ENCODE measurements at places on chromosomes 1 and 21.

- no peak for DNase-seq
Measured at GRCh38 chr1:211910913-211911485, 80.4 kb upstream of the LPGAT1 start.

- DNase-seq: no peak
Measured at GRCh38 chr1:5481889-5482288, 510.3 kb downstream of the NPHP4 start.

DNA sequence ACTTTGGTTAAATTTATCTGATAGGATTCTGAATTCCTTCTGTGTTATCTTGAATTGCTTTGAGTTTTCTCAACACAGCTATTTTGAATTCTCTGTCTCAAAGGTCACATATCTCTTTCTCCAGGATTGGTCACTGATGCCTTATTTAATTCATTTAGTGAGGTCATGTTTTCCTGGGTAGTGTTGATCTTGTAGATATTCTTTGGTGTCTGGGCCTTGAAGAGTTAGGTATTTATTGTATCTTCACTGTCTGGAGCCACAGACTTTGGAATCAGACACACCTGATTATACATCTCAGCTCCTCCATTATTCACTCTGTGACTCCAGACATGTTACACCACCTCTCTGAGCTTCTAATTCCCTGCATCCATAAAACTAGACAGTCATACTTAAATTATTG lies 34.2 kb upstream of the ETS2 start:
- DNase-seq: no peak

- DNase-seq: no peak
Measured at GRCh38 chr1:12163210-12163609, 3.6 kb upstream of the TNFRSF1B start.

DNA sequence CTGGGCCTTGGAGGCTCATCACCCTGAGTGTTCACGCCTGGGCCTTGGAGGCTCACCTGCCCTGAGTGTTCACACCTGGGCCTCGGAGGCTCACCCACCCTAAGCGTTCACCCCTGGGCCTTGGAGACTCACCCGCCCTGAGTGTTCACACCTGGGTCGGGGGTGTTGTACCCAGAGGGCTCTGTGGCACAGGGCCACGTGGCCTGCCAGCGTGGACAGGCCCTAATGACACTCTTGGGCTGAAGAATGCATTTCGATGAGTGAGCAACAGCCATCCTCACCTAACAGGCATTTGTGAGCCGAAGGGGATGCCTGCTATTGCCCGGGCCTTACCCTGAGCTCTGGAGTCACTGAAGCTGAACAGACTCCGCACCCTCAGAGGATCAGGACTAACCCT lies 17.5 kb downstream of the SLC19A1 start:
- no peak for DNase-seq

DNA sequence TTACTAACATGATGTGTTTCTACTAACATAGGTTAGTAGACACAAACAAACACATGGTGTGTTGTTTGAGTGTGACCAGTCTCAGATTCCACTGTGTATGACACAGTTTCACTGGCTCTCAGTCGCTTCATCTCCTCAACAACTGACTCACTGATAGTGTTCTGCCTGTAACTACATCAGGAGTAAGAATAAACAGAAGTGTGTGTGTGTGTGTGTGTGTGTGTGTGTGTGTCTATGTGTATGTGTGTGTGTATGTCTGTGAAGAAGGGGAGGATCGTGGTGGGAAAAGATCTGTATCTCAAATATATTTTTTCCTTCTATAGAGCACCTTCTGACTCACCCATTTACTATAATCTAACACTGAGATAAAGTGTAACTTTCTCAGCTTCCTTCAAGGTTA lies 391.0 kb downstream of the PTPRC start:
- no peak for DNase-seq

- no peak for DNase-seq
Measured at GRCh38 chr1:230169454-230170152, 102.6 kb downstream of the GALNT2 start.

DNA sequence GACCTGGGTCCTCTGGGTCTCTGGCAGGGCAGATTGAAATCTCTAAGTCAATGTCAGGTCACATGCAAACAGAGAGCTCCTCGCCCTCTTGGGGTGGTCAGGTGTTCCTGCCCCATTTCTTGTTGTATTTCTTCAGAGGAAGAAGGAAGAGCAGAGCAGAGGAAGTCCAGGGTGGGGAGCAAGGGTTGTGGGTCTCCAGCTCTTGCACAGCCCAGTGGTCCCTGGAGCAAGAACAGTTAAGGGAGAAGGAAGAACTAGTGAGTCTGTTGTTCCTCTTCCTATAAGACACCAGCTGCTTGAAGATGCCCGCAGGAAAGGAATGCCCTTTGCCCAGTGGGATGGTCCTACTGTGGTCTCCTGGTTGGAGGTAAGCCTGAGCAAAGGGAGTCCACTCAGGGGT lies 26.3 kb downstream of the MYOG start:
- DNase-seq: no peak

- DNase-seq: no peak
Measured at GRCh38 chr1:61332796-61333195, 250.4 kb downstream of the NFIA start.

GRCh38 chr1:40844887-40845878 lies 17.0 kb downstream of the CITED4 start:
- no peak for DNase-seq

GRCh38 chr1:155167166-155168104 lies 5.7 kb downstream of the KRTCAP2 start:
- peak; percentile 97 for DNase-seq

- no peak for DNase-seq
Measured at GRCh38 chr1:203174324-203174985, 1.2 kb downstream of the MYBPH start.

GRCh38 chr1:205258719-205259118 lies 31.0 kb downstream of the TMCC2 start:
- DNase-seq: no peak

DNA sequence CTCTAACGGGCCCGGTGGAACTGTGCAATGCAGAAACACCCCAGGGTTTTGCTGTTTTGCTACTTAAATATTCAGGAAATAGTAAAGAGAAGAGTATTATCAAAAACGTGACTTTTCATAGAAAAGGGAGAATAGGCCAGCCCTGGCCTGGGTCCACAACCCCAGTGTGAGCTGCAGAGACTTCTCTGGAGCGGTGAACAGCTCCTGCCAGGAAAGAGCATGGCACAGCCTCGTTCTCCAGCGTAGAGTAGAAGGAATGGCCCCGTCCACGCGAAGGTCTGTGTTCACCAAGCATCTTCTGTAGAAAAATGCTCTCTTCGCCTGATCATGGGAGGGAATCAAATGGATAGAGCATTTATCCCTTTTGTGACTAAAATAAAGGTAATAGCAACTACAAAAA lies 51.4 kb downstream of the PDE9A start:
- no peak for DNase-seq

DNA sequence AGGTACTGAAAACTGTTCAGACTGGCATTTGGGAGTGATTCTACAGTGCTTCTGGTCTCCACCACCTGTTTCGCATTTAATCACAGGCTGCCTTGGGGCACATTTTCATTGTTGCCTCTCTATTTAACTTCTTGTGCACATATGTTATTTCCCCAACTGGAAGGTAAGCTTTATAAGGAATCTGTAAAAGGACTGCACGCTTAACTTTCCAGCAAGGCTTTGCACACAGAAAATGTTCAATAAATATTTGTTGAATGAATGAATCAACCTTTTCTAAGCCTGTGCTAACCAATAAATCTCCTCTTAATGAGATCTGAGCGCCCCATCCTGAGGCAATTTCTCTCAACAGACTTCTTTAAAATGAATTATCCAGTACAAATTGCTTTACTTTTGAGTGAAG lies 84.3 kb upstream of the ARHGAP29 start:
- DNase-seq: no peak

DNA sequence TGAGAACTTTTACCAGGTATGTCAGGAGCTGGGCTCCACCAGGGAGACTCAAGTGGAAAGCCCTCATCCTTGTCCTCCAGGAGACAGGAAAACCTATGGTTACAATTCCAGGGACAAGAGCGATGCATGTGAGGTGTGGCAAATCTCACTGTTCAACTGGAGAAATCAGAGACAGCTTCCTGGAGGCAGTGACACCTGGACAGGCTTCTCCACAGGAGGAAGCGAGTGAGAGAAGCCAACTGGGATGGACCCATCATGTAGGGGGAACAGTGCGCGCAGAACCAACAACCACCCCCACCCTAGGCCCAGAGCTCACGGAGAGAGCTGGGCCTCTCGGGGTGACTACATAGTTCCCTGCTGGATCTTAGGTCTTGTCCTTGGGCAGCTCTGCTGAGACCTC lies 5.6 kb upstream of the SLX9 start:
- DNase-seq: no peak

GRCh38 chr21:28833182-28833581 lies 159.5 kb downstream of the LTN1 start:
- no peak for DNase-seq

- no peak for DNase-seq
Measured at GRCh38 chr21:22871692-22872091, 1873.5 kb downstream of the NCAM2 start.

DNA sequence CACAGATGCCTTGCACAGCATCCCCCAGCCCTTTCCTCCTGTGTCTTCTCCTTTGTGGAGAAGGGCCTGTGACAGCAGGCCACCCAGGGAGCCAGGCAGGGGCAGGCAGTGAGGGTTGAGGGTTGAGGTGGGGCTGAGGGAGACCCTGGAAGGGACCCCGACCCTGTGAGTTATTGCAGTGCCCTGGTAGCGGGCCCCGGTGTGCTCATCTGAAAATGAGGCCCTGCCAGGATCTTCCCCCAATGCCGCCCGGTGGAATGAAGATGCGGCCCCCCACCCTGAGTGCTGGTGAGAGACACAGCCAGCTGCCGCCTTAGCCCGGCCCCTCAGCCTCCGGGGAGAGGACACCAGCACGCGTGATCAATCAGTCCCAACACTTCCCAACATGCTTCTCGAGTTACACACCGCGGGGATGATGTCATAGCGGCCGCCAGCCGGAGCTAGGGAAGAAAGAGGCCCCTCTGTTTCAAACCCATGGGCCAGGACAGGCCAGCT lies 36.2 kb upstream of the ACTRT2 start:
- DNase-seq: no peak

GRCh38 chr1:234601301-234602017 lies 8.5 kb downstream of the IRF2BP2 start:
- peak; percentile 54 for DNase-seq

GRCh38 chr1:153777648-153778047 lies 2.4 kb downstream of the SLC27A3 start:
- DNase-seq: no peak

DNA sequence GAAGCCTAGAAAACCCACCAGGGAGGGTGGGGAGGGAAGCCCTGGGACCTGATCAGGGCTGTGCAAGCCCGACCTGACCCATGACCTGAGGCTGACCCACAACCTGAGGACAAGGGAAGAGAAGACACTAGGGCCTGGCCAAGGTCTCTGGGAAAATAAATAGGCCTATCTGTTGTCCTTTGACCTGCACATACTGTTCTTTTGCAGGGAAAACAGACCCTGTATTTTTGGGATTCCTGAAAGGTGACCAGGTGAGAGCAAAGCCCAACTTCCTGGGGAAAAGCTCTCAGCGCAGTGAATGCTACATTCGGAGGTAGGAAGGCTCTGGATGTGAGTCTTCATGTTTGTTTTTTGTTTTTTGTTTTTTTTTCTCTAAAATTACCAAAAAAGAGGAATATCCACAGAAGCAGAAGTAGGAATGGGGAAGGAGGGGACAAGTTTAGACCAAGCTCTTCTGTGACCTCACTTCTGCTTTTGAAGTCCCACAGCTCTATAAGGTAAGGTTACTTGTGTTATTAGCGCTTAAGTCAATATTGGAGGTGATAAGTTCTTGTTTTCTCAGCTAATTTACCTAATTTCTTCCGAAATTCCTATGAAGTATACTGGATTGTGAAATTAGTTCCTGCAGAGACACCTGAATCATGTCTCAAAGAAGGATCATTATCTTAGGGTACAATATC lies 26.2 kb upstream of the LYST start:
- DNase-seq: no peak
